ENCODE measurements at places on chromosomes 2 and 18.

- no peak for DNase-seq
Observed at GRCh38 chr2:195486520-195486919, 170.5 kb upstream of the SLC39A10 start.

DNA sequence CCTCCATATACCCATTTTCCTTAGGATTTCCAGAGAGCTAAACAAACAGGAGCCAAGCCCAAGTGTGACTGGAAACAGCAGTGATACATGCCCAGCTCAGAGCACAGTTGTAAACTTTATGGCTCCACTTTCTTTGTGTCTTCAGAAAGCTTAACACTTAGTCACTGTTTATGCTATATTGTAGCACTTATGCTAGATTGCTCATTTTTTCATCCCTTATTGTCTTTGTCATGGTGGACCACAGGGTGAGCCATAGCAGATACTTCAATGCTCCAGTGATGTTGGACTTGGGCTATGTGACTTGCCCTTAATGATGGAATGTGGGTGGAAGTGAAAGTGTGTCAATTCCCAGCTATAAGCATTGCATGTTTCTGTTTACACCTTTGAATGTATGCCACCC, 401.6 kb downstream of the METTL4 start:
- no peak for DNase-seq

DNA sequence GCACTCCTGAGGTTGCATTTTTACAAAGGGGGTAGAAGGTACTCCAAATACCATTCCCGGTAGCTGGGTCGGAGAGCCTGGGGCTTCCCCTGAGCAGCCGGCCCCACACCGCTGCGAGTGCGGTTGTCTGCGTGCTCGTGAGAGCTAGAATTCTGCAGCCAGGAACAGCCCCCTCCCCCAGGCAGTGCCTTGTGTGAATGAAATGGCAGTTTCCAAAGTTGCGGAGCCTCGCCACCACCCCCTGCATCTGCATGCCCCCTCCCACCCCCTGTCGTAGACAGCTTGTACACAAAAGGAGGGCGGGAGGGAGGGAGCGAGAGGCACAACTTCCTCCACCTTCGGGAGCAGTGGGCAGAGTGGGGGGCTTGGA, 1.1 kb downstream of the MYCN start:
- DNase-seq, result peak; percentile 70

DNA sequence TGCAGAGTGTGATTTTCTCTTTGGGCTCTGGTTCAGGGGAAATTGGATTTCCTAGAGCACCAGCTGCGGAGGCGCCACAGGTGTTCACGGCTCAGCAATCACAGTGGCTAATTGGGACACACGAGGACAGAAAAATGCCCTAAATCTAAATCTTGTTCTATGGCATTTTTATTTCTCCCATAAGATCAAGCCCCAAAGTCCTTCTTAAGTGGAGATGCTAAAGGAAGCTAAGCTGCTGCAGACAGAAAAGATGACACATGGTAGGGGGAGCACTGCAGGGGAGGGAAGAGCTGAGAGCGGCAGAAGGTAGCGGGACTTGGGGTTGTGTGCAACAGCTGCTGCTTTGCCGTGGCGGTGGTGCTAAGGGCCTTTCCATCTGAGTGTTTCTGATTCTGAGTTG, 280.6 kb downstream of the MYT1L start:
- DNase-seq, result no peak

GRCh38 chr2:147297820-147298219, 547.0 kb upstream of the ACVR2A start:
- no peak for DNase-seq

DNA sequence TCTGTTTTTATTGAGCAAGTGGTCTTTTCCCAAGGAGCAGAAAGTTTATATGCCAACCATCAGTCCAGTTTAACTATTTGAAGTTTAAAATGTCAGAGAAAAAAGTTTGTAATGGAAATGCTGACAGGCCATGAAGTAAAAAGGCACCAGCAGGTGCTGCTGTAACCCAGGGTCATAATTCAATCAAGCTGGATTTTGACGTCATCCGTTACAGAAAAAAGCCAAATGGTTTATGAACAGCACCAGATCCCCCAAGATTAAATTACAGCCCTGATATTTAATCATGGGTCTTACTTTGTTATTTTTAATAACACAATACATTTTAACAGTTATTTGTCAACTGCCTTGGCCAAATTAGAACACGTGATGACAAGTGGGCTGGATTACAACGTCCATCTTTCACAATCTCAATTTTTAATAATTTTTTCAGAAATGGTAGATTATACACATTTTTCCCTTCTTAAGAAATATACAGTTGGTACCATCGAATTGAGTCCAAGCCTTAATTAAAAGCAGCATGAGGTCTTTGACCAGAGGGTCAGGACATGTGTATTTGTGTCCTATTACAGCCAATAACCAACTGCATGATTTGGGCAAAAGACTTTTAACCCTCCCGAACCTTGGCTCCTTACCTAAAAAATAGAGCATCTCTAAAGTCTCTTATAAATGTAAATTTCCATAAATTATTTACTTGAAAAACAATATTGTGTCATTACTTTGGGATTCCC, 10.0 kb downstream of the TCF4 start:
- DNase-seq, result no peak

DNA sequence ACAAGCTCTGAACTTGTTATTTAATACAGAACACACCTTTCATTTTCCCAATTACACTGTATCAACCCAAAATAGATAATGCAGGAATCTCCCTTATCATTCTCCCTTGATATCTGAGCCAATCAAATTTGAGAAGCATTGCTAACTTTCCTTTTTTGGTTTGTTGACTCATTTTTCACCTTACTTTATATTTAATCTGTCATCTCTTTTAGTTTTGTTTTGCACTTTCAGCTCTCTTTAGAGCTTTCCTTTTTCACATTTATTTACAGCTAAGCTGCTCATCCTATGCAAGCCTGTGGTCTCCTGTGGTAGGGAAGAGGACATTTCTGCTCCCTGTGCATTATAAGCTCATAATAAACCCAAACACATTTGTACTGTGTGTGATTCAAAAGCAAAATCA, 50.1 kb downstream of the ITGAV start:
- DNase-seq, result no peak

GRCh38 chr2:96449637-96450036, 55.5 kb downstream of the NEURL3 start:
- no peak for DNase-seq

DNA sequence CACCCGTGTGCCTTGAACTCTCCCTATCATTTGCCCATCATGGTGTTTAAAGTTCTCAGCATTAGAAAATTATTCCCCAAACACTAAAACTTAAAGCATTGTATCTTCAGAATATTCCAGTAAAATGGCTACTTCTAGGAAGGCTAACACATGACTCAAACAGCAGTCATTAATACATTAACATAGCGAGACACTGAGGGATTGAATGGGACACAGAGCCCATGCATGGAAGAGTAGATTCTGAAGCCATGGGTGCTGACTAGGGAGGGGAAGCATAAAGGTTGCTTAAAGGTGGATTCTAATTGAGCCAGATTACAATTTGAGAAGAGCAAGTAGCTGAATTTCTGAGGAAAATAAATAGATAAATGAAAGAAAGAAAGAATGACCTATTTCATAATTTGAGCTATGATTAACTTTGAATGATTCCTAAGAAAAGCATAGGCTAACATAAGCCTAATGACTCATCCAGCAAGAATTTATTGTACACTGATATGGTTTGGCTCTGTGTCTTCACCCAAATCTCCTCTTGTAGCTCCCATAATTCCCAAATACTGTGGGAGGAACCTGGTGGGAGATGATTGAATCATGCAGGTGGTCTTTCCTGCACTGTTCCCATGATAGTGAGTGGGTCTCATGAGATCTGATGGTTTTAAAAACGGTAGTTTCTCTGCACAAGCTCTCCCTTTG, 79.8 kb upstream of the PIK3C3 start:
- DNase-seq, result peak; percentile 18

GRCh38 chr18:24420551-24420950, 5.9 kb upstream of the IMPACT start:
- no peak for DNase-seq

GRCh38 chr2:238079874-238080327, 19.1 kb downstream of the SCLY start:
- DNase-seq, result no peak

DNA sequence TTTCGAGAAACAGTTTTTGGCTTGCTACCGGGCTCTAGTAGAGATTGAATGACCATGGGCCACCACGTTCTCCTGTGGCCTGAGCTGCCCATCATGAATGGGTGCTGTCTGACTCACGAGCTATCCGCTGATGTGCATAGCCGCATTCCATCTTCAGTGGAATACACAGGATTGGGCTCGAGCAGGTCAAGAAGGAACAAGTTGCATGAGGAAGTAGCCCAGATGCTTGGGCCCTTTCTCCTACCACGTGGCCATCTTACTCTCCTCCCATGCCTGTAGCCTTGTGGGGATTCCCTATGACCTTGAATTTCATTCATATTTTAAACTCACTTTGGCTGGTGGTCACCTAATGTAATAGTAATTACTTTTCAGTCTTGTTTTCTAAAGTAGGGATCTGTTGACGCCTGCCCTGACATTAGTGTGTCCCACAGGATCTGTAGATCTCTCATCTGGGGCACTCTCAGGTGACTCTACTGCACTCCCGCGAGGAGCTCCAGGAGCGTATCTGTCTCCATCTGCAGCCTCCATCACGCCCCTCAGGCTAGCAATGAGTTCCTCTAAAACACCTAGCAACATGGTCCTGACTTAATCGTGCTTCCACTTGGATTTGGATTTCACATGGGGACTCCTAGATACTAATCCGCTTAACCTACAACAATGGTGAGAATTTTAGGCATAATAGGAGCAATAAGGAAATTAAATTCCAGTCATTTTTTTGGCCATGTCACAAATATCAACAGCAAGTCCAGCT, 67.8 kb downstream of the PSMG2 start:
- DNase-seq, result no peak

- DNase-seq, result peak; percentile 82
Observed at GRCh38 chr2:188292348-188293239, 920 bp downstream of the GULP1 start.

GRCh38 chr2:27194538-27195354, 17.1 kb upstream of the ATRAID start:
- DNase-seq, result peak; percentile 48

GRCh38 chr2:69625078-69625795, 18.3 kb downstream of the AAK1 start:
- DNase-seq, result peak; percentile 82

DNA sequence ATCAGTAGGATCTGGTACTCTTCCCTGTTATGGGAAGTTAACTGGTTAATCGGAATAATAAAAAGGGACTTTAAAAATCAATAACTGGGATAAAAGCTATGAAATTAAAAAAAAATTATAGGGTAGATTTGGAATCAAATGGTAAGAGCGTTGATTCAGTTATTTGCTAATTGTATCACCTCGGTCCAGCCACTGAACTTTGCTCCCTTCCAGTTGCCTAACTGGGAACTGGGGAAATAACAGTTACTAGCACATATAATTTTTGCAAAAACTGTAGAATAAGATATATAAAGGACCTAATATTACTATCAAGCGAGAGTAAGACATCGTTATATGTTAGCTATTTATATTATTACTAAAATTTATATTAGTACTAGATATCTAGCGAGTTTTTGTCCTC, 302.1 kb downstream of the LRP1B start:
- no peak for DNase-seq

DNA sequence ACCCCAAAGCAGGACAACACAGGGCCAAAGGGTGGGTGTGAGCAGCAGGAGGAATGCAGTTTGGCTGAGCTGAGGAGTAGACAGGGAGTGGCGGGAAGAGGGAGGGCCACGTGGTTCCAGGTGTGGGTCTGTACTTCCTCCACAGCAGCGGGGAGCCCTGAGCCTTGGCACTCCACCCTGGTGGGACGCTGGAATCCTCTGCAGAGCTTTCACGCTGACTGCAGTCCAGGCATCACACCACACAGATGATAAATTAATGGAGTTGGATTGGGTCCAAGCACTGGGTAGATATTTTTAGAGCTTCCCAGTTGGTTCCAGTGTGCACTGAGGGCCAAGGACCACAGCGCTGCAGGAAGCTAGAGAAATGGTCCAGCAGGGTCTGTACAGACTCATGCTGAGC, 67.0 kb upstream of the TMEM200C start:
- DNase-seq, result no peak

DNA sequence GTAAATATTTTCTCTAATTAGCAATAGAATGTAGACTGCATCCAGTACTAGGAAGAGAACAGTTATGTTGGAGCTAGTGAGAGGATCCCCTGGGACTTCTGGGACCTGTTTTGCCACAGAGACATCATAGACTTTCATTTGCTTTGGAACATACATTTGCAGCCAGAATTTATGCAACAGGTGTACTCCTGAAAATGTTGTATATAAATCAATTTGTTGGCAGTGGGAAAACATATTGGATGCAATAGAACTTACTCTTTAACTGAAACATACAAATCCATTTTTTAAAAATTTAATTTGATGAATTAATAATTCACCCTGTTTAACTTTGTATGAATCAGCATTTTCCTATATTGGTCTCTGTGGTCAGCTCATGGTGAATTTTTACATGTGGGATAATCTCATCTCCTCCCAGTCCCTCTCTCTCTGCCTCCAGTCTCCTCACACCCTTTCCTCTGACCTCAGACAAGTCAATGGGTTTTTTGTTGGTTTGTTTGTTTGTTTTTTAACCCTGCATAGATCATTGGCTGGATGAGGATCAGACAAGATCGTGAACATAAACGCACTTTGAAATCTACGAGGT, 263.0 kb downstream of the LPIN1 start:
- DNase-seq, result no peak

GRCh38 chr2:215692387-215693079, 256.7 kb upstream of the FN1 start:
- DNase-seq, result peak; percentile 36

GRCh38 chr2:65364986-65365733, 67.2 kb downstream of the SPRED2 start:
- DNase-seq, result no peak

DNA sequence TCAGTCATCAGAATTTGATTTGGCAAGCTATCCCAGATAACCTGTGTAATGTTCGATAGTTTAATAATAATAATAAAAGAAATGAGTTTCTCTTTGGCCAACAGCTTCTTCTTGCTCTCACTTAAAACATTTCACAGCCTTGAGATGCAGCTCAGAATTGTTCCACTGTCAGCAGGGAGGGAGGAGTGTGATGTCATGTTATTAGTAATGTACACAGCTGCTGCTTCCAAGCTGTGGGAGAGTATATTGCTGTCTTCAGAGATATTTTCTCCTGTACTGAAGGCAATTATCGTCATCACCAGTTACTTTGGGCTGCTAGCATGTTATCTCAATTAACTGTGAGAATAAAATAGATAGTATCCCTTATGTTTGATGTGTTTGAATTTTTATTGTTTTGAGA, 146.9 kb upstream of the MAP3K20 start:
- DNase-seq, result no peak

GRCh38 chr2:196234672-196235071, 63.3 kb upstream of the STK17B start:
- peak; percentile 59 for DNase-seq

DNA sequence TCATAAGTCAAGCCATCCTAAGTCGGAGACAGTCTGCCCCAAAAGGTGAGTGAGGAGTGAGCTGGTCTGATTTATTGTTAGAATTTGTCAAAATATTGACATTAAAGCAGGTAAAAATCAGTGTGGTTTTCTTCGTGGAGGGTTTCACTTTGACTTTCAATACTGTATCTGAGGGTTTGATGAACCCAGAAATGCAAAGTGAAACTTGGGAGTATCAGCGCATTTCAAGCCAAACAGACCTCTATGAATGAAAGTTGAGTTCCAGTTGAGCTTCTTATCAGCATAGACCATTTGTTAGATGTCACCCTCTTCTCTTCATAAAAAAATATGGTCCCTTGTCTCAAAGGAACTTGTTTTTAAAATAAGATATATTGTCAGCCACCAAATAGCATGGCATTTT, 21.7 kb upstream of the CXCR4 start:
- DNase-seq, result no peak
